ENCODE measurements at places on chromosomes 4 and X.

- no peak for DNase-seq
Measured at GRCh38 chrX:16897445-16897844, 27.3 kb upstream of the RBBP7 start.

DNA sequence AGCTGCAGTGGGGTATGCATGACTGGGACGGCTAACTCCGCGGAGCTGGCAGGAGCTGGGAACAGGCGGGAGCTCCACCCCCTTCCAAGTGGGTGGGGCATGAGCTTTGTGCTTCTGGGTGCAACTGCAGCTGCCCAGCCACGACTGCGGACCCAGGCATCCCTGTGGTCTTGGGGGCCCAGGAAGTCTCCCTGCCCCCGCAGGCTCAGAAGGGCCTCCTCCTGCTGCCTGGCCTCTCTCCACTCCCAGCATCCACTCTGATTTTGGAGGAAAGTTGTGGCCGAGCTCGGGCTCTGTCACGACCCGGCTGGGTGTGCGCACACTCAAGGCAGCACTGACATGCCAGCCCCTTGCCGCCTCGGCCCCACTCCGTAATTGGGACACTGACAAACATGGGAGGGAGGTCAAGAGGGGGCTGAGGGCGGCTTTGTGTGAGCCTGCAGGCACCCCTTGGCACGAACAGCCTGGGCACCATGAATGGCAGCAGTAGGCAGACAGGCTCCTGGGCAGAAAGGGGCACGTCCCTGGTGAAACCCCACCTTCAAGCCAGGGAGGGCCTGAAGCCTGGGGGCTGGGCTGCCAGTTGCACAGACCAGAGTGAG lies 822.6 kb downstream of the GLUD2 start:
- no peak for DNase-seq

DNA sequence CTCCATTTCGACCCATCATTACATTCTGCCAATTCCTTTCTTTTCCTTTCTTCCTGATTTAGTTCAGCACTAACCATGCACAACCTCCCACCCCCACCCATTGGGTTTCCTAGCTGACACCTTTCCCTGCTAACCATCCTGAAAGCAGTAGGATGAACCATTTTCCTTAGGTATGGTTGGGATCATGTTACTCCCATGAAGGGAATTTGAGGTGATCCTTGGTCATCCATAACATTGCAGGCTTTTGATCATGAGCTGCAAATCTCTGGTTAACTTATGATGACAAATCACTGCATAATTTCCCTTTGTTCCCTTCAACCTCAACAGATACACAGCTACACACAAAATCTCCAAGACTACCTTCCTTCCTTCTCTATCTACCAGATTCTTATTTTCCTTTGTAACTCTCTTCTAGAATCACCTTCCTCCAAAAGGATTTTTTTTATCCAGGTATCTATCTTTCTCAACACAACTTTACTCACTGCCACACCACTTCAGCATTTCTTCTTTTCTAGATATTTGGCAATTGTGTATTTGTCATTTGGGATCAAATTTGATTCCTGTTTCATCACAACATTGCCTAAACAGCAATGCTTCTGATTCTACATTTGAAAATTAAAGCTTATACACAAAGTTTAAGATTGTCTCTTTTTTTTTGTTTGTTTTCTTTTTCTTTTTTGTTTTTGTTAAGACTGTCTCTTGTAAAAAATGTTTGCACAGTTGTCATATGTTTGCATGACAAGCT lies 145.1 kb downstream of the RBM47 start:
- DNase-seq, result no peak

GRCh38 chrX:107014936-107015335 lies 14.9 kb upstream of the MORC4 start:
- DNase-seq, result no peak

DNA sequence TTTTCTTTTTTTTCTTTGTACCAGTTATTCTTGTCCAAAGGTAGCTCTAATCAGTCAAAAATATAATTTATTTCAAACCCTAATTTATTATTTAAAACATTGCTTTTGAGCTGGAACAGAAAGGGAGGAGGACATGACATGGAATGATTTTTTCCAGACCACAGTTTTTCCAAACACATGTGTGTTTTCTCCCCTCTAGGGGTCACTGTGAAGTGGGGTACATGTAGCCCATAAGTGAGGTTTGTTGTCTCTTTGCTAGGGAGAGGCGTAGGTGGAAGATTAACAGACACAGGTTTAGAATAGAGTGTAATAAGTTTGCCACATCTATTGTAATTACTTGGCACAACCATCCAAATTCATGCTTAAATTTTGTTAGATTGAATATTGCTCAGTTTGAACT lies 83.0 kb downstream of the TNIP2 start:
- no peak for DNase-seq

All from HL-60 (cell line).